ENCODE measurements at places on chromosomes 7 and 10. TPM values are rescaled to one million over a fixed set of nuclear protein-coding genes. Genes with fewer than 3 reads are reported as not detected.

The APBB1IP gene
- 2.0 TPM for total RNA-seq

The NAT16 gene
- not detected for total RNA-seq

GRCh38 chr10:26574783-26575182 lies 122.7 kb upstream of the PDSS1 start:
- no peak for DNase-seq

DNA sequence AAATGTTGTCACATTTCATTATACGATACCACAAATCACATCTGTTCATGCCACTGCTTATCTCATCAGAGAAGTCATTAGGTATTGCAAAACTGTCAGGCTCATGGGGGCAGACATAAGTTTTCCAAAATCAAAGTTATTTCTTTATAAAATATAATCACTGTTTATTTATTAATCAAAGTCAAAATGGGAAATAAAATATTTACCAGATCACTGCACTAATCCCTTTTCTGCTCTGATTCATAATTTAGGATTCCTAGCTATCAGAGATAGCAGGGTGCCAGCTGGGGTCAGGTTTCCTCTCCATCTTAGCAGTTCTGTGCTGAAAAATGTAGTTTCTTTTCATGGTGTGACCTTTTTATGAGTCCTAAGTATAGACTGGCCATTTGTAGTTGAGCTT lies 117.7 kb upstream of the LANCL2 start:
- DNase-seq, result no peak

DNA sequence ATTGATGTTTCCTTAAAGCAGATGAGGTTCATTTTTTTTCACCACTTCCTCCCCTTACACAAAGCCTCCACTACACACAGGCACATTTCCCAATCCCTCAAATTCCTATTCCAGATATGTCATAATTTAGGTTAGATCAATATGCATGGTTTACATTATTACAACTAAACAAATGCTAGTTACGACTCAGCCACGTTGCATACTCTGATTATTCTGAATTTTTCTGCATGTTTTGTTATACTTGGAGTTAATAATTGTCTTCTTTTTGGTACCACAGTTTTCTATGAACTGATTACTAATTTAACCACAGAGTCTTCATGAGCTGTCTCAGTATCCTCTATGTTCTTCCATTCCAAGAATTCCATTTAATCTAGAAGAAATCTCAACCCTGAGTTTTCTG lies 4.4 kb upstream of the BICC1 start:
- no peak for DNase-seq

Measured in ovary (tissue), 10 donors.